ENCODE measurements at places on chromosomes 12 and 14.
A peak's percentile ranks its signal among the peaks of the same experiment; 100 is the strongest.

DNA sequence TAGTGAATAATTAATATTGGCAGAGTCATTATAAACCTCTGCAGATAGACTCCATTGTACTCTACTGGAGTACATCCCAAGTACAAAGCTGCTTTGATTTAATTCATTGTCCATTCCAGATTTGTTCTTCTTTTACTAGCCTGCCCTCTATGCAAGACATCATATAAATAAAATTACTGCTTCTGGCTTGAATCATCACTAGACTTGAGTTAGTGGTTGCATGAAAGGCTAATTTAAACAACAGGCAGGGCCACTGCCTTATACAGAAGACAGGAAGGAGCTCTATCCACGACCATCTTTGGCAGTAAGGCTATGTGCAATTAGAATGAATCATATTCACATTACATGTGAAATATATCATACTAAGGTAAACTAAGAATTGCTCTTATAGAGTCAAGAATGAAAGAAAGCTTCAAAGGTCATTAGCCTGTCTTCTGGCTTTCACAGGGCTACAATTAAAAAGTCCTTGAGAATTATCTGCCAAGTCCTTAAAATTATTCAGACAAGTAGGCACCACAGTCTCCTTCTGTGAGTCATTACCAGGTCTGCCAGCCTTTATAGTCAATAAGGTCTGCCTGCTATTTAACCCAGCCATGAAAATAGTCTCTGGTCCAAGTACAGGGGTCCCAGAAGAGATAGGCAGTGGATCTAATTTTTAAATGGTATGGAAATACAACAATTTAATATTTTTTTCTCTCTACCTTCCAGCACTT lies 631.8 kb downstream of the TMTC2 start:
- no peak for DNase-seq

GRCh38 chr12:96392397-96392796 lies 7.8 kb downstream of the CDK17 start:
- DNase-seq, result no peak

DNA sequence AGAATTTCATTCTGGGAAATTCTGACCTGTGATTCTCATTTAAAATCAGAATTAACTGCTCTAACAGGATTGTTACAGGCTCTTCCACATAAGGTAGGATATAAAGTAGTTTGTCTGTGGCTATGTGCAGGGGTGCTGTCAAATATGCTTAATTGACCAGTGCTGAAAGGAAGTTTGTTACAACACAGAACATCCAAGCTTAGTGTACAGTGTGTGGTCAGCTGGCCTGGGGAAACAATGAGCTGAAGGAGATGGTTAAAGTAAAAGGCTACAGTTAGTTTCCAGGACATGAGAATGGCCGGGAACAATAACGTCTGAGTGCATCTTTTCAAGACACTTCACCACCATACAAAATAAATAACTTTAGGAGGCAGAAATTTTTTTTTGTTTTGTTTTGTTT lies 68.0 kb downstream of the PKP2 start:
- no peak for DNase-seq

DNA sequence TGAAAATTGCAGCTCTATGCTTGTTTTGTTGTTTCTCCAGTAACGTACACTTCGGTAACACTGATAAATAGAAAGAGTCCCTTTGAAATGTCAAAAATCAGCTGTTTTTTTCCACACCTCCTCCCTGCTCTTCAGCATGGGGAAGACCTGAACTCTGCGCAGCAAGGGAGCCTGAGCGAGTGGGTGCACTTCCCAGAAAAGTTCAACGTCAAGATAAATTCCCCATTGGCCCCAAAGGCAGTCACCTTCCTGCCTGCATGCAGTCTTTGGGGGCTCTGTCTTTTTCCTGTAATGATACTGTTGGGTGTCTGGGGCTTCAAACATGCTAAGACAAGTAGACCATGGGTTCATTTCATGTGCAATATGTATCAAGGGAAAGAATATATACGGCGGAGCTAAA lies 8.8 kb upstream of the FOXG1 start:
- no peak for DNase-seq

DNA sequence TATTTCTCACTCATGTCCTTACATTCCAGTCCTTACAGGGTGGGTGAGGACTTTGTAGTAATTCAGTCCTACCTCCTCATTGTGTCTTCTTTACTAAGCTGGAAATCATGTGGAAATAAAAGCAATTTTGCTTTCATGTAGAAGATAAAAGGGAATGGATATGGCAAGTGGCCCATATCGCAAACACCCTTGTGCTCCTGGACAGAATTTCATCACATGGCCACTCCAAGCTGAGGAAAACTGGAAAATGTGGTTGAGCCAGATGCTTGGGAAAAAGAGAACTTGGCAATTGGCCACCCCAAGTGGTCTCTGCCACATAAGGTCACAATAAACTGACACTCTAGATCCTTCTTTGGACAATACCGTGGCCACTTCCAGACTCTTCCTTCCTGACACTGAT lies 64.2 kb upstream of the IFNG-AS1 start:
- no peak for DNase-seq

GRCh38 chr12:78864403-78864869 lies at the start of gene SYT1:
Gene SYT1 (plus strand): TSS chr12:78864774.
- DNase-seq, result peak; percentile 14

DNA sequence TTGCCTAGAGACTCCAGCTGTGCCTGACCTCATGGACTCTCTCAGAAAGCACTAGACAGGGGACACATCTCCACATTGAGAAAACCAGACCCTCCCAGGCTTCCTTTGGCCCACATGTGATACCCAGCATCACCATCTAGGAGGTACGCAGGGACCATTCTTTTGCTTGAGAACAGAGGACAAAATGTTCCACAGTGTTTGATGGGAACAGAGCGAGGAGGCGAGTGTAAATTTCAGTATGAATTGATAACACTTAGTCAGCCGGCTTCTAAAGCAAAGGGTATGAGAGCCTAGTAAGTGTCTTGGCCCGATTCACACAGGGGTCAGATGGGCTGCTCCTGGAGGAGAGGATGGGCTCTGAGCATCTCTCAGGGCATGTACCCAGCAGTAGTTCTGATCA lies 1052.4 kb downstream of the BCL11B start:
- DNase-seq, result no peak

- no peak for DNase-seq
Observed at GRCh38 chr14:80425686-80426085, 214.4 kb upstream of the DIO2 start.

GRCh38 chr12:15651371-15651770 lies 137.8 kb downstream of the EPS8 start:
- DNase-seq, result no peak

DNA sequence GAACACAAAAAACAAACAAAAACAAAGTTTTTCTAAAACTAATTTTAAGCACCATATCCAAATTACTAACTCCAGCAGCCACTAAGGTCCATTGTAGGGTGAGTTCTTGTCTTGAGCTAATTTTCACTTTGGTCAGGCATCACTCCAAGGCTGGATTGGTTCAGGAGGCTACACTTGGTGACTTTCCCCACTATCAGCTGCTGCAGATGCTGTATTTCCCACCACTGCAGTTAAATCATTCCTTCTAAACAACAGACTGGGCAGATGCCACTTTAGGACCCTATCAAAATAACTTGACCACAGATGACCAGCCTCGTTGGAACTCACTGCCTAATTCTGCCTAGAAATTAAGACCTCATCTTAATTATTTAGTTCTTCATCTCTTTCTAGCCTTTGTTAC lies 140.5 kb downstream of the SLC16A7 start:
- DNase-seq, result no peak

GRCh38 chr14:92914087-92914656 lies 8.8 kb upstream of the CHGA start:
- peak; percentile 22 for DNase-seq

GRCh38 chr14:89755816-89756215 lies 198.7 kb downstream of the EFCAB11 start:
- DNase-seq, result no peak

DNA sequence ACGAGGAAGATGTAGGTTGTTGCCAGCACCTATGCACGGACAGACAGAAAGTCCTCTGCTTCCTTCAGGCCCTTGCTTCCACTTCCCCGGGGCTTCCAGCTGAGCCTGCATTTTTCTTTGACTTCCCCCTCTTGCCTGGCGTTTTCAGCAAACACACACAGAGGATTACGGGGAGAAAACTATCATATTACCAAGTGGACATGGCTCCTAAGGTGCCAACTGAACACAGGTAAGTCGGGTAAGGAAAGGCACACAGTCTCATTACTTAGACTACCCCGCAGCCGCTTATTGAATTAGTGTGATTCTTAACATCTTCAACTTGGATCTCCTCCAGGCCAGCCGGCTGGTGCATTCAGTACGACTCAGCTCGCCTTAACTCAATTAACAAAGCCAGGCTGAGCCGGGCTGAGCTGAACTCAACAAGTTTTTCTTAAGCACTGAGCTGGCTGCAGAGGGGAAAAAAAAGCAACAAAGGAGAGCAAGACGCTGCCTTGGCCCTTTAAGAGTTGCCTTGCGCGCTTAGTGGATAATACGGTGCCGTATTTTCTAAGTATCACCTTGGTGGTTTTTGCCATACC lies 19.2 kb upstream of the MAP1LC3B2 start:
- DNase-seq, result no peak

DNA sequence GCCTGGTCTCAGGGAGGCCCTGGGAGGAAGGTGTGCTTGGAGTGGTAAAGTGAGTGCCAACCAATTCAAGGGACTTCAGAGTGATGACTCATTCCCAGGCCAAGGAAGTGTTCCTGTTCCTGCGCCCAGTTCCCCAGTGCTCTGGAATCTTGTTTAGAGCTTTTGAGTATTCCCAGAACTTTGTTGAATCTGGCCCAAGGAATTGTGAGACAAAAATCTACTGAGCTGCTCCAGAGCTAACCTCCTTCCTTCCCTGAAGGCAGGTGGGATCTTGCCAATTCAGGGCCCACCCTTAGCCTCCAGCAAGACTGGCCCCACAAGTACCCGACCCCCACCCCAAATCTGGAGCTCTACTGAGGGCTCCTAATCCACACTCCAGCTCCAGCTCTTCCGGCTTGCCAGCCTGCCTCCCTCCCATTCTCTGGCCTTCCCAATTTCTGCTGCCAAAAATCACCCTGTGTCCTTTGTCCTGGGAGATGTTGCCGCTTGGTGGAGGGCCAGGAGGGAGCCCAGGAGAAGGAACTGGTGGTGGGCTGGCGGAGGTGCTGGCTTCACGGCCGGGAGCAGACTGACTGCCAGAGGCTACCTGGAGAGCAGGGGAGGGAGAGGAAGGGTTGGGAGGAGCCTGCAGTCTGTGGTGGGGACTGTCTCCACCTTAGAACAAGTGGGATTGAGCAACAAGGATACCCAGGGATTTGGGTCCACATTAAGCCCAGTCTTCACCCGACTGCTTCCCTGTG lies 2.0 kb upstream of the ATN1 start:
- DNase-seq, result peak; percentile 67

GRCh38 chr12:76852106-76852505 lies 26.7 kb downstream of the CSRP2 start:
- DNase-seq, result no peak

GRCh38 chr14:64937821-64938193 lies 4.7 kb downstream of the GPX2 start:
- DNase-seq, result peak; percentile 49

DNA sequence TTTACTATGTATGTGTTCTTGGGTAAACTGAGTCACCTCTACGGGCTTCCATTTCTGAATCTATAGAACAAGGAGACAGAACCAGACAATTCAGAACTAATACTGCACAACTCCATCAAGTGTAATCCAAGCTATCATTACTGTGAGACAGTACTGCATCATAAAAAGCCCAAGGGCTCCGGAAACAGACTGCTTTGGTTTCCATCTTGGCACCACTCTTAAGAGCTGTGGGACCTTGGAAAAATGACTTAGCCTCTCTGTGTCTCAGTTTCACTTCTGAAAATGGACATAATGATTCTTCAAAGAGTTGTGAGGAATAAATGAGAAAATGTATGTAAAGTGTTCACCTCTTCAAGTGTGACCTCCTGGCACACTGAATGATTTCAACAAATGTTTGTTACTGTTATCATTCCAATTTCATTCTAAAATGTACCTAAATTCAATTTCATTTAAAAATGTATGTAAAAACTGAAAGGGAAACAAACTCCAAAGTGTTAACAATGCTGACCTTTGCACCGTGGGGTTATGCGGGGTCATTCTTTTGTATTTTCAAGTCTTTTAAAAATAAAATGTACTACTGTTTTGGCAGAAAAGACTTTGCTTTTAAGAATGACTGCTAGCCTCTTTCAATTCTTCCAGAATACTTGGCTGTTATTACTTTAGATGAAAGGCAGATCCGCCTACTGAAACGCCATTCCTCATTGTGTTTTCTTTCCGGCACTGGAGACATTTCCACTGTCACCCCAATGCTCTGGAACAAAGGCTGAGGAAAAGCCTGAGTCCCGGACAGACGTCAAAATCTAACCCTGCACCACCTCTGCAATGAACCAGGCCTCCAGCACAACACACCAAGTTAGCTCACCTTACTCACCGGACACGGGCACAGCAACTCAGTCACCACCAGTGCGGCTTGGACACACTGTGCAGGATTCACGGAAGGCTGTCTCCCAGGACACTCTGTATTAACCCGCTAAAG lies 62.8 kb downstream of the TMCC3 start:
- no peak for DNase-seq

DNA sequence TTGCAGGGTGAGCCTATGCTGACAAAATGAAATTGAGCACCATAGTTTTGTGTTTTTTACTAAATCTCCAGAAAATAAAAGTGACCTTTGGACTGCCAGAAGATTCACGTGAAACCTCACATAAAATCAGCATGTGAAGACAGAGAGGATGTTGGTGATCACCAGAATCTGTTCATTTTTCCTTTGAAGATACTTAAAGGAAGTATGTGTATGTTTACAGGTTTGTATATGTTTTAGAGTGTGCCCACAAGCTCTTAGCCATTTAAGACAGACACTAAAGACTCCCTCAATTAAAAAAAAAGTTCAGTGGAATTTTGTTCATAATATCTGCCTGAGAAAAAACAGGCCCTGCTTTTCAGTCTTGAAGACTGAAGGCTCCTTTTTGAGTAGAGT lies 25.9 kb downstream of the DDX47 start:
- no peak for DNase-seq

All from SK-MEL-5 (cell line).